ENCODE measurements at places on chromosomes 6 and 20.

DNA sequence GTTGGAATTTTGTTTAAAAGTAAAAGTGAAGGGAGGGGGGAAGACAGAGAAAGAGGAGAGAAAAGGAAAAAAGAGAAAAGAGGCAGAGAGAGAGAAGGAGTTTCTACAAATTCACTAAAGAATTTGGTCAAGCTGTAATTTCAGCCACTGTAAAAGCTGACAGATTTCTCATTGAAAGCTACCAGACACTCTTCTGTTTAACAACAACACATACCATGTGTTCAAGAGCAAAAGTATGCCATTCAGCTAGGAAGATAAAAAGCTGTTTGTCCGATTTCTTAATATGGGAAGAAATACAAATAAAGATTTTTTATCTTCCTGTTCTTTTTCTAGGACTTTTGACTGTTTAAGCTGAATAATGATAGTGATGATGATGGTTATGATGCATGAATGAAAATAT, 204.8 kb upstream of the RSPO3 start:
- no peak for DNase-seq
- H3K4me1 ChIP-seq: no peaks in the 10 kb centered on the region
- no peak overlapping the region for H3K27ac ChIP-seq
- no peaks in the 10 kb centered on the region for H3K27me3 ChIP-seq

- H3K27me3 ChIP-seq: no peaks in the 10 kb centered on the region
- H3K4me3 ChIP-seq: no peak overlapping the region
- no peaks in the 10 kb centered on the region for H3K36me3 ChIP-seq
- no peak for DNase-seq
- H3K4me1 ChIP-seq: no peaks in the 10 kb centered on the region
Observed at GRCh38 chr6:110265273-110265672, 85.0 kb downstream of the CDC40 start.

DNA sequence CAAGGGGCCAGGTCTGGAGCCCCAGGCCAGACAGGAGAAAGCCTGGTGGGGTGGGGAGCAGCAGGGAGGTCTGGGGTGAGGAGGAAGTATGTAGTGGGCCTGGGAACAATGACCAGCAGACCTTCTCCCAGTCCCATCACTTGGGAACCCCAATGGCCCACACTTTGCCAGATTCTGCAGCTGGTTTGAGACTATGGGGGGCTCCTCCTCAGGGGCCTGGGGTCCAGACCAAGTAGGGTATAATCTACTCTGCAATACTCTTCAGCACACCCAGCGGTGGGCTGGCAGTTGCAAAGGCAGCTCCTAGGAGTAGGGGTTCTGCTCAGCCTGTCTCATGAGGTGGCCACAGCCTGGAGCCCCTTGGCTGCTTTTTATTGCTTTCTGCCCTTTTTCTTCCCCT, 52.8 kb downstream of the NPEPL1 start:
- H3K4me1 ChIP-seq: no peaks in the 10 kb centered on the region
- no peak overlapping the region for H3K27ac ChIP-seq
- DNase-seq: no peak

DNA sequence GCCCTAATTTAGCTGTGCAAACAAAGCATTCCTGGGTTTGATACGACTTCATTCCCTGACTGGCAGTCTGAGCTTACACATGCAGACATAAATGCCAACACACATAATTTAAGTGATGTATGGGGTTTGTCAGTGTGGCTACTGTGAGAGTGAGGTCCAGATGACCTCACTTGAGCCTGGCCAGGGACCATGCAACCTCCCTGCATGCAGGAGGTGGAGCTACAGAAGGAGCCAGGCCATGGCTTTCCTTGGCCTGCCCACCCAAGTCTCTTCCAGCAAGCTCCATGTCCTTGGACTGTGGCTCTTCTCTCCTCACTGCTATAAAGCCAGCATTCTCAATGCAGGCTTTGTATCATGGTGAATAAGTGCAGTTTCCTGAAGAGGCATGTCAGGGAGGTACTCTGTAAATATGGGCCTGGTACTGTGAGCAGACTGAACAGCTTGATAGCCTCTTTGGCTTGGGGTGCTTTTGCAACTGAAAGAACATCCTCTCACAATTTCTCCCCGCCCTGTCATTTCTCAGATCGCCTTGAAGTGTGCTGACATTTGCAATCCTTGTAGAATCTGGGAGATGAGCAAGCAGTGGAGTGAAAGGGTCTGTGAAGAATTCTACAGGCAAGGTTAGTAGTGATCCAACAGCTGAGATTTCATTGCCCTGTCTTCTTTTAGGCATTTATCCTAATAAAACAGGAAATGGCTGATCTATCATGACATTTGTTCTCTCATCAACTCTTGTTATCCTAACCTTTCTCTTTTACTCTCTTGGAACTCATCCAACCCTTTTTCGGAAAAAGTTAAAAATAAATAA, 69.2 kb downstream of the MTFR2 start:
- no peak overlapping the region for H3K4me3 ChIP-seq
- no peaks in the 10 kb centered on the region for H3K27me3 ChIP-seq
- no peak for DNase-seq
- H3K36me3 ChIP-seq: no peaks in the 10 kb centered on the region

- DNase-seq: peak; percentile 76
- H3K27ac ChIP-seq: peak overlapping the region; percentile 92
- H3K36me3 ChIP-seq: no peaks in the 10 kb centered on the region
- H3K4me3 ChIP-seq: peak overlapping the region; percentile 50
- no peaks in the 10 kb centered on the region for H3K27me3 ChIP-seq
Observed at GRCh38 chr20:47357296-47358038, 968 bp upstream of the ZMYND8 start.

DNA sequence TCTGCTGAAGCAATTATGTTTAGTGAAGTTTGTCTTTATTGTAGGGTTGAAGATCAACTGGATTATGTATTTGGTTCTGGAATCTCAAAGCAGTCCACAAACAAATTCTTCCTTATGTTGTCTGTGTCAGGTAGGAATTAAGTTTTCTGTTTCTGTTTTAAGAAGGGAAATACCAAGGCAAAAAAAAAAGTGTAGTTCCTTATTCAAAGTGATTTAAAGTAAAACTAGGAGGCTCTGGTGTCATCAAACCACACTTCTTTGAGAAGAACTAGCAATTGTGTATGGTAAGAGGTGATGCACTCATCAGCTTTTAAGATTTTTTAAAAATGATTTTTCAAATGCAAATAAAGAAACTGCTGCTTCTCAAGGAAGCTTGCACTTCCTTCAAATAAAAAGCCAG, 1.9 kb downstream of the FAM135A start:
- H3K4me1 ChIP-seq: peaks cover 4% of the 10 kb centered on the region
- no peaks in the 10 kb centered on the region for H3K27me3 ChIP-seq
- H3K4me3 ChIP-seq: no peak overlapping the region
- H3K36me3 ChIP-seq: peaks cover 4% of the 10 kb centered on the region
- DNase-seq: no peak
- H3K27ac ChIP-seq: no peak overlapping the region

- DNase-seq: peak; percentile 39
- no peak overlapping the region for H3K4me3 ChIP-seq
- H3K27ac ChIP-seq: no peak overlapping the region
- H3K36me3 ChIP-seq: no peaks in the 10 kb centered on the region
- no peaks in the 10 kb centered on the region for H3K4me1 ChIP-seq
Observed at GRCh38 chr20:38221119-38221589, 39.4 kb downstream of the KIAA1755 start.

- H3K36me3 ChIP-seq: no peaks in the 10 kb centered on the region
- no peak for DNase-seq
- no peak overlapping the region for H3K27ac ChIP-seq
- no peaks in the 10 kb centered on the region for H3K4me1 ChIP-seq
- no peak overlapping the region for H3K4me3 ChIP-seq
Observed at GRCh38 chr20:47146686-47147085, 209.8 kb downstream of the ZMYND8 start.

DNA sequence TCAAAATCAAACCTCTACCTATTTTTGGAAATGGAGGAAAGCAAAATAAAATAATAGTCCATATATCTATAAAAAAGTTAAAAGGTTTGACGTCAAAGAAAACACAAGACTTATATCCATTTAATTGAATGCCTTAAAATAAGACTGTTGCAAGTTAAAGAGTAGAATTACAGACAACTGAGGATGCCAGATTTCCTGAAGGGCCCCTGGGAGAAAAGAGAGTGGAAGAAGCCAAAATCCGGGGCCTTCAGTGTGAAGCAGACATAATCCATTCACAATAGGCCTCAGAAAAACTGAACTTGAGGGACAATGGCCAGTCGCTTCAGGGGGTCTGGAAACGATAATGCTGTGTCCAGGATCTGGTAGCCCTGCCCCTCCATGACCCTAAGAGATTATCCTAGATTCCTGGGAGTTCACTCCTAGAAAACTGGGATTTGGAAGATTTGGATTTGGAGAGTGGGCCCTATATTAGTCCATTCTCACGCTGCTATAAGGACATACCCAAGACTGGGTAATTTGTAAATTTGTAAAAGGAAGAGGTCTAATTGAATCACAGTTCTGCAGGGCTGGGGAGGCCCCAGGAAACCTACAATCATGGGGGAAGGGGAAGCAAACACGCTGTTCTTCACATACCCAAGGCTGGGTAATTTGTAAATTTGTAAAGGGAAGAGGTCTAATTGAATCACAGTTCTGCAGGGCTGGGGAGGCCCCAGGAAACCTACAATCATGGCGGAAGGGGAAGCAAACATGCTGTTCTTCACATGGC, 94.0 kb upstream of the SLC2A12 start:
- no peaks in the 10 kb centered on the region for H3K4me1 ChIP-seq
- H3K36me3 ChIP-seq: no peaks in the 10 kb centered on the region
- H3K27ac ChIP-seq: no peak overlapping the region

DNA sequence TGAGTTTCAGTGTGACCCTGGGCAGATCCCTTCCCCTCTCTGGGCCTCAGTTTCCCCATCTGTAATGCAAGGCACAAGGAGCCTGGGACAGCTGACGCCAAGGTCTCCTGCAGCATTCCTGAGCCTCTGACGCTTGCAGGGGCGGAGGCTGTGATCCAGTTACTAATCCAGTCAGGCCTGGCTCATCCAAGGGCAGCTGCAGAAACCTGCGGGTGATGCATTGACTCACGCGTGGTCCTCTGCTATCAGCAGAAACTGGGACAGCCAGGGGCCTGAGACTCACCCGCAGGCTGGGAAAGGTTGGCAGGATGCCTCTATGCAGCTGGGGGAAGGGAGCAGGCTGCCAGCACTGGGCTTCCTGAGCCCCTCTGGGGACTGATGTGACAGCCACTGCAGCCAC, 65.0 kb upstream of the SIRPA start:
- H3K4me1 ChIP-seq: no peaks in the 10 kb centered on the region
- peaks cover 36% of the 10 kb centered on the region for H3K27me3 ChIP-seq
- no peak overlapping the region for H3K4me3 ChIP-seq
- DNase-seq: no peak
- H3K36me3 ChIP-seq: no peaks in the 10 kb centered on the region

GRCh38 chr6:158158123-158158522, 9.9 kb downstream of the SERAC1 start:
- DNase-seq: no peak
- peaks cover 3% of the 10 kb centered on the region for H3K36me3 ChIP-seq
- H3K27me3 ChIP-seq: no peaks in the 10 kb centered on the region
- H3K4me3 ChIP-seq: no peak overlapping the region
- H3K4me1 ChIP-seq: no peaks in the 10 kb centered on the region
- no peak overlapping the region for H3K27ac ChIP-seq

DNA sequence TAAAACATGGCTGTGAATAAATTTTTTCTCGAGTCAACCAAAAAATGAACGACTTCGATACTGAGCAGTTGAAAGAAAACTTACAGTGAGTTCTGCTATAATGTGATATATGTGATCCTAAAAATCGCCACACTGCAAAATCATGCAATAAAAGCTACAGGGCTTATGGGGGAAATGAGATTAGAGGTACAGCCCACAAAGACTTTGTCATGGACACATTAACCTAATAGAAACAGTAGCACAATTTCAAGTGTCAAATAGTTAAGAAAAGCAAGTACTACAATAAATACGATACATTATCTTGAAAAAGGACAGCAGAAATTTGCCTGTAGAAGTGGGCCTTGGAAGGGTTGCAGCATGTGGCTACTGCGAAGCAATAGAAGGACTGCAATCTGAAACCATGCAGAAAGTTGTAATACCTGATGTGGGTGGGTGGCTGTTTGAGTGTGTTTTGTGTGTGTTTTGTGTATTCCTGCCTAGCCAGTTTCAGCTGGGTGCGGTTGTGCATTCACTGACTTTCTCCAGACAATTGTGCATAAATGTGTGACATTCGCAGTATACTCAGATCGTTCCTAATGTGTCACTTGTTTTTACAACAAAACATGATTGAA, 79.1 kb downstream of the RPP40 start:
- no peak for DNase-seq
- H3K4me1 ChIP-seq: no peaks in the 10 kb centered on the region
- H3K27ac ChIP-seq: no peak overlapping the region
- no peaks in the 10 kb centered on the region for H3K27me3 ChIP-seq
- H3K36me3 ChIP-seq: no peaks in the 10 kb centered on the region

GRCh38 chr6:169789146-169789943, 37.9 kb downstream of the ERMARD start:
- DNase-seq: no peak
- peak overlapping the region; percentile 52 for H3K4me3 ChIP-seq
- peaks cover 41% of the 10 kb centered on the region for H3K27me3 ChIP-seq
- H3K4me1 ChIP-seq: peaks cover 2% of the 10 kb centered on the region
- no peak overlapping the region for H3K27ac ChIP-seq
- no peaks in the 10 kb centered on the region for H3K36me3 ChIP-seq

DNA sequence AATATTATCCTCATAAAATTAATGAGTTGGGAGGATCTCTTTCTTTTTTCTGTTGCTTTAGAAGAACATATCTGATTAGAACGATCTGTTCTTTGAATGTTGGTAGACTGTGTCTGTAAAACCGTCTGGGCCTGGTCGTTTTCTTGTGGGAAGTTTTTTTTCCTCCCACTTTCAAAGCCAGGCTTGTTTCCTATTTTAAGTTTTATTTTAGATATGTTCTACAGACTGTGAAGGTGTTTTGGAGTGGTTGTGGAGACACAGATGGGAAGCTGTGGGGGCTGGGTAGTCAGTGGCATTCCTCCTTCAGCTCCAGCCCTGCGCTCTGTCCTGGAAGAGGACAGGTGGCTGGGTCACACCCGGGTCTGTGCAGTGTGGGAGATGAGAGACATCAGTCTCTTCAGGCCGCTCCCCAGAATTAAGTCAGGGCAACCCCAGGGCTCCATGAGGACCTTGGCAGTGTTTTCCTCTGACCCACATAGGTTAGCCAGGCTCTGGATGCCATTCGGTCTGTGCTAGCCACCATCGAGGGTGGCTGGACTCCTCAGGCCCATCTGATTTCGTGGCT, 92.0 kb upstream of the SCP2D1 start:
- no peak overlapping the region for H3K4me3 ChIP-seq
- no peak overlapping the region for H3K27ac ChIP-seq
- no peaks in the 10 kb centered on the region for H3K27me3 ChIP-seq
- no peaks in the 10 kb centered on the region for H3K4me1 ChIP-seq
- H3K36me3 ChIP-seq: no peaks in the 10 kb centered on the region
- DNase-seq: no peak
